Body of pancreas (tissue), 4 donors: ENCODE measurements at places on chromosomes 1 and 21. TPM values are rescaled to one million over a fixed set of nuclear protein-coding genes. Genes with fewer than 3 reads are reported as not detected.

The PLCH2 gene
- 27.4 TPM for total RNA-seq

The CHI3L2 gene
- total RNA-seq, result not detected

The OR2W3 gene
- not detected for total RNA-seq

The WNT9A gene
- 0.66 TPM for total RNA-seq

The ALG6 gene
- total RNA-seq, result 15.6 TPM

The CLCA4 gene
- total RNA-seq, result not detected

The PRR9 gene
- total RNA-seq, result not detected

The IL10 gene
- total RNA-seq, result 1.0 TPM

The GABRD gene
- total RNA-seq, result not detected

The FCRLA gene
- not detected for total RNA-seq

The NCSTN gene
- total RNA-seq, result 30.7 TPM

The LDLRAD2 gene
- total RNA-seq, result not detected

The ADAM30 gene
- total RNA-seq, result not detected

The TBX19 gene
- 0.78 TPM for total RNA-seq

The KIF17 gene
- total RNA-seq, result not detected
